Jurkat, Clone E6-1 (cell line): ENCODE measurements at places on chromosomes 7 and 10.

DNA sequence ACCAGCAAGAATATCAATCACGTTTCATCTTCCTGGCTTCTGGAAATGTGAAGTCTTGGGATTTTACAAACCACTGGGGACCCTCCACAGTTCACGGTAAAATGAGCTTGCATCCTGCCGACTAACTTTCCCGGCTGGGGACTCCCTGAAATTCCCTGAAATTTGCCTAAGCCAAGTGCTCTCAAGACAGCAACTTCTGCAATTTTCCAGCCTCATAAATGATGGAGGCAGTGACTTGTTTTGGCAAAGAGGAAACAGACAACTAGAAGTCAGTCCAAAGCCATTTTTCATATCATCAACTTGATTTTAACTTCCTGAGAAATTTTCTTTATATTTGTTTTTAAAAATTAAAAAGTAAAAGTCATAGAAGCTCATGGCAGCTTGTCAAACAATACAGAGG lies 212.3 kb downstream of the FANK1 start:
- DNase-seq = no peak

DNA sequence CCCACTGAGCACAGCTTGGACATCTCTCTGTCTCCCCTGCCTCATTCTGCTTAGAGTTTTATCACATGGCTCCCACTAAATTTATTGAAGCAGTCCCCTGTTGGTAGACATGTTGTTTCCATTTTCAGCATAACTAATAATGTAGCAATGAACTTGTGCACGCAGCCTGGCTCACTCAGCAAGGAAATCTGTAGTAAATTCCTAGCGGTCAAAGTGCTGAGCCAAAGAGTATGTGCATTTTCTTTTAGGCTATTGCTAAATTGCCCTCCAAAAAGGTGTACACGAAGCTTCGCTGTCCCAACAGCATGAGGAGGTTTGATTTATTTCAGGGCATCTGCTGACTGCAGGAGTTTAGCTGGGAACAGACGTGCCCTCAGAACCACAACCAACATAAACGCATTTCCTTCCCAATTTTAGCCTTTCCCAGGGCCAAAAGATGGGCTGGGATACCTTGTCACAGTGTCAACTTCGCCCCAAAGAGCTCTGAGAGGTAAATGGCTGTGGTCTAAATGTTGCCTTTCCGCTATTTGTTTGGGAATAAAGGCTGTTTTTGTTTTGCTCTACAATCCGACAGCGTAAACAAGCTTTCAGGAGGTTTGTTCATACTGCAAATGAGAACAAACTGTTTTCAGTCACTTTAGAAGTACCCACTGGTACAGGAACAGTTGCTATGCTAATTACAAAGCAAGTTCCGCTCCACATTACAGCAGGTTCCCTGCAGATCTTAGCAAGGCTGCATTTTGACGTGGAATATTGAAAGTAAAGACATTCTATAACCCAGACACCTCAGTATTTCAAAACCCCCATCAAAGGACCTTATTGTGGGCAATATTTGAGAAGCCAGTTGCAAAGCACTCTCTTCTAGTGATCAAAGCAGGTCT lies 16.8 kb downstream of the VSIR start:
- no peak for DNase-seq

DNA sequence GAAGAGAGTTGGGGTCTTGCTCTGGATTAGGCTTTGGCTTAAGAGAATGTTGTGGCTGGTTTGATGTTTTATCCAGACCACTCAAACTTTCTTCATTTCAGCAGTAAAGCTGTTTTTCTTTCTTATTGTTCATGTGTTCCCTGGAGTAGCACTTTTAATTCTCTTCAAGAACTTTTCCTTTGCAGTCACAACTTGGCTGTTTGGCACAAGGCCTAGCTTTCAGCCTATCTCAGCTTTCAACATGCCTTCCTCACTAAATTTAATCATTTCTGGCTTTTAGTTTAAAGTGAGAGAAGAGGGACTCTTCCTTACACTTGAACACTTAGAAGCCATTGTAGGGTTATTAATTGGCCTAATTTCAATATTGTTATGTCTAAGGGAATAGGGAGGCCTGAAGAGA lies 18.1 kb downstream of the CCDC126 start:
- DNase-seq = no peak

DNA sequence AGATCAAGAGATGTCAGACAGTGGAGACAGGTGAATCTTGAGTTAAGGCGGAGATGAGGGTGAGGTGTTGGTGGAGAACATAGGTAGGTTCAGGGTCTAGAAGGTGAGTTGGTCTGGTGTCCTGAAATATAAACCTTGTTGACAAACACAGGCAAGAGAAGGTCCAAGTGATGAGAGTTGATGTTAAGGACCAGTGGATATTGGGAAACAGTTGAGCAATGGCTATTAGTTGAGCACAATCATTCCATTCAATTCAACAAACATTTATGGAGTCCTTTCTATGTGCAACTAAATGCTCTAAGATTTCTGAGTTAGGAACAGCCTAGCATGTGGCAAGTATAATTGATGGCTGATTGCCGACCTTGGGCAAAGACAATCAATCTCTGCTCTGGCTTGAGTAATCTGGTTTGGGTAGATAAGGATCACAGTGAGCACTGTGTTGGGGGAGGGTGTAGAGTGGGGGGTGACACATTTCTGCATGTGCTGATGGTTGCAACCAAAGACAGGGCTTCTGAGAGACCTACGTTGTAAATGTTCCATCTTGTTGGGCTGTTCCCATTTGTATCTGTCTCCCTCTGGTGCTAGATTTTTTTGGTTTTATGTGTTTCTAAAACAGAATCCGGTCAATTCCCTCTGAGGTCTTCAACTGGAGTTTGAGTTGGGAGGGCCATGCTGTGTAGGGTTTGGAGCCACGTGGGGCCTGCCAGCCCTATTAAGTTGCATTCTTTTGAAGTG lies 201.1 kb downstream of the BAMBI start:
- DNase-seq = no peak

DNA sequence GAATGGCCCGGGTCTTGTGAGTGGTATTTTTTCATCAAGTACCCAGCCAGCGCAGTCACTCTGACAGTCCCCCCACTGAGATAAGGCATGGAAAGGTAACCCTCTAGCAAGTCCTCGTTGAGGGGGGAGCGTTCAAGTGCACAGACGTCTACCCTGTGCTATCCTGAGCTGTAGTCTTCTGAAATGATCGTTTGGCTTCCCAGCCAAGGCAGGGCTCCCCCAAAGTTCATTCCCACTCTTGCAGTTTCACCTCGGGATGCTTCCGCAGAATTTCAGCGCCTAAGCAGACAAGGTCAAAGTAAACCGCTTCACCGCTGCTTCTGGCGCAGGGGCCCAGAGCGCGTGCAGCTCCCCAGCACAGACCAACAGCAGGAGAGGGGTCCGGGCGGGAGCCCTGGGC lies 1.8 kb downstream of the INSYN2A start:
- DNase-seq = no peak

DNA sequence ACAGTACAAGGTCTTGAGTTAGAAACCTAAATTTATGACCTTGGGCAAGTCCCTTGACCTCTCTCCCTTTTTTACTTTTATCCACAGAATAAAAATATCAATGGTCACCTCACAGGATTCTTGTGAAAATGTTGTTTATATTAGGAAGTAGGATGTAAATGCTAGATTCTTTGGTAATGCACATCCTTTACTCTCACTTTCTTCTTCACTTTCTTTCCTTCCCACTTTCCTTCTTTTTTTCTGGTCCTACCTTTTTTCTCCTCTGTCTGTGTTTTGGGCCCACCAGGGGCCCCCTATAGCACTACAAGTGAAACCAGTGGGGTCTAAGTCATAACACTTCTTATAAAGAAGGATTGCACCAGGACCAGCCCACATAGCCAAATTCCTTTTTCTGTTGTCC lies 12.1 kb downstream of the RPEL1 start:
- DNase-seq = no peak

- DNase-seq = no peak
These were observed 24.3 kb downstream of the RGR start for GRCh38 chr10:84269162-84269561.

DNA sequence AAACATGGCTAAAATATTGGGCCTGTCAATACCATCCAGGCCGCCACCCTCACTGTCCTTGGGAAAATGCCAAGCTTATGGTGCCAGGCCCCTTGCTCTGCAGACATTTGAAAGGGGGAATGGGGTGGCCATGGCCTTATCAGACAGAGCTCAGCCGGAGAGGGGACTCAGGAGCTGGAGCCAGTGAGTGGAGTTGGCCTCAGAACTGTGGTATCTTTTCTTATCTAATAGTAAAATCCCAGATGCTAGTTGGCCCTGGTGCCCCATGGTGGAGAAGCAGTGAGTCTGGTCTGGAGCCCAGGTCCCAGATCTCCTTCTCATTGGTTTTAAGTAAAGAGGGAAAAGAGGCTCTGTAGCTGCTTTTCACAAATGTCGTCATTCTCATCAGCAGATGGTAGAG lies 49.6 kb upstream of the SORCS3 start:
- DNase-seq = no peak

- no peak for DNase-seq
These were observed 18.3 kb upstream of the TMEM140 start for GRCh38 chr7:135129579-135129978.

DNA sequence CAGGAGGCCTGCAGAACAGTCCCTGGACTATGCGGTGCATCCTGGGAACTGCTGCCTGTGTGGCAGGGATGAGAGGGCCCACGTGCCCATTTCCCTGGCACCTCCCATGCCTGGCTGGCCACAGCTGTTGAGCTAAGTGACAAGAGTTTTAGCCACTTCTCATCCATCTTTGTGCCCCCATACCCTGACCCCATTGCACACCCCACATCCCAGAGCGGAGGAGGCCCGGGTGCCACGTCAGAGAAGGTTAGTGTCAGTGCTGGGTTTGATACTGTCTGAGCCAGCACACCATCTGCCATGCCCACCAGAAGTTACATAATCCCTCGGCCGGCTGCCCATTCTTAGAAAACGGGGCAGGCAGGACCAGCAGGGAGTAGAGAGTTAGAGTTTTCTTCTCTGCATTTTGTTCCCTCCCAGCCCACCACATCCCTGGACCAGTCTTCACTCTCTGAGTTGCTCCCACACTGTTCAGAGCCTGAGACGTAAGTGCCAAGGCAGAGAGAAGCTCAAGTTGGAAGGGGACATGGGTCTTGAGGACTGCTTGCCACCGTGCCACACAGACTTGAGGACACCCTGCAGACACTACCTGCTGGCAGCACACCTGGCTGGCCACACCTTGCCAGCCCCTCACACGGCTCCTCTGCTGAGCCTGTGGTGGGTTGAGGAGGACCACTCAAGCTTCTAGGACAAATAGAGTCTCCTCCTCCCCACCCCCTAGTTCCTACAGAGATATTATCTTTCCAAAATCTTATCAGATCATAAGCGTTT lies 13.1 kb downstream of the UNC5B start:
- DNase-seq = no peak

DNA sequence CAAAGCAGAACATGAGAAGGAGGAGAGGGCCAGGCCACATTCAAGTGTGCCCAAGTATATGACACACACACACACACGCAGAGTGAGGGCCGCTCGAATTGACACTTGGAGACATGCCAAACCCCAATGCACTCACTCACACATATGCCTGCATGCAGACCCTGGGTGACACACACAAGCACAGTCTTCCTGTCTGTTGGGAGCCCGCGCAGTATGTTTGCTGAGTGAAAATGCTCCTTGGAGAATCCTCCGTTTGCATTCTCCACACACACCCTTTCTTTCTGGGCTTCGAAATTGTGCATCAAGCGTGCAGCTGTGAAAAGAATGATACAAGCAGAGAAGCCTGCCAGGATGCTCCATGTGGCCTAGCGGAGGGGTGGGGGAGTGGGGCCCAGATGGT lies 120.9 kb downstream of the PLXNA4 start:
- DNase-seq = no peak

DNA sequence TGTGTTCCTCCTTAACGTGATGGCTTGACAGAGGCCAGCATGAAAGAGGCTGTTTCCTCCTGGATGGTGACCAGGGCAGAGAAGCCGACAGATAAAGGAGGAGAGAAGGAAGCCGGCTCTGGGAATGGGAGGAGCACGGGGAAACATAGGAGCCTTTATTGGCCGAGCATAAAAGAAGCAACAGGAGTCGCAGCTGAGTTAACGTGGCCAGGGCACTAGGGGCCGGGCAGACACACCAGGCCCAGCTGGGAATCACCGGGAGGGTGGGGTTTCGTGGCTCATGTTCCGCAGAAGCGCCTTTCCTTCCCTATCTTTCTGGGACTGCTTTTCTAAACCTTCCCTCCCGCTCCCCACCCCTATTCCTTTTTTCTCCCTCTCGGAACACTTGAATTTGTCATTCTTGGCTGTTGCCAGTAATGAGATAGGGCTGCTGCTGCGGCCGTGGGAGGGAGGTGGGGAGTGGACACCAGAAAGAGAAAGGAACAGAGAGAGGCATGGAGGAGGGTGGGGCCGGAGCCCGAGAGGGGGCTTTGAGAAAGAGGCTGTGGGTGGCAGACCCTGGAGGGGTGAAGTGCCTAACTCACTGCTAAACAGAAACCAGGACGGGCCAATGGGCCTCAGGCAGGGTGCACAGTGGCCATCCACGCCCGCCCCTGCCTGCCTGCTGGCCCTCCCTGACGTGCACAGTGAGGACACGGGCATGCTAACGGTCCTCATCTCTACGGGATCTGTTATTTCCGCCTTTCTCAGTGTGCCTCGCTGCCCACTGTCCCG lies 65.2 kb downstream of the COL13A1 start:
- no peak for DNase-seq

- DNase-seq = no peak
These were observed 29.5 kb downstream of the MCM10 start for GRCh38 chr10:13190816-13191215.
